AG08395 (cell line): ENCODE measurements at places on chromosomes 4 and X.

DNA sequence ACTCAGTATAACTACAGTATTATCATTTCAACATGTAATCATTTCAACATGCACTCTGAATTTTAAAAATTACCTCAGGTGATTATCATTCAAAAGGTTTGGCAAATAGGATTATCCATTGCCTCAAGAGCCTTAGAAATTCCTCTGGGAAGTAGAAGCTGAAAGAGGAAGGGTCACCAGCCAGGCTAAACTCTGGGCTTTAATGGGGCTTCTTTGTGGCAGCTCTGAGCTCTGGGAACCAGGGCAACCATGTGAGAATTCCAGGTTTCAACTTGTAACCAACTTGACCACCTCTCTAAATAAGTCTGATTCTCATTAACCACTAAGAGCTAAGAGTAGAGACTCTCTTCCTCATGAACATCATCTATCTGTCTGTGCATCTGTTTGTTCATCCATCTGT, 117.2 kb upstream of the MED14 start:
- DNase-seq: no peak

GRCh38 chr4:7201420-7202305, 9.3 kb downstream of the SORCS2 start:
- DNase-seq: no peak

GRCh38 chr4:185567381-185568376, 32.4 kb upstream of the PDLIM3 start:
- peak; percentile 20 for DNase-seq

DNA sequence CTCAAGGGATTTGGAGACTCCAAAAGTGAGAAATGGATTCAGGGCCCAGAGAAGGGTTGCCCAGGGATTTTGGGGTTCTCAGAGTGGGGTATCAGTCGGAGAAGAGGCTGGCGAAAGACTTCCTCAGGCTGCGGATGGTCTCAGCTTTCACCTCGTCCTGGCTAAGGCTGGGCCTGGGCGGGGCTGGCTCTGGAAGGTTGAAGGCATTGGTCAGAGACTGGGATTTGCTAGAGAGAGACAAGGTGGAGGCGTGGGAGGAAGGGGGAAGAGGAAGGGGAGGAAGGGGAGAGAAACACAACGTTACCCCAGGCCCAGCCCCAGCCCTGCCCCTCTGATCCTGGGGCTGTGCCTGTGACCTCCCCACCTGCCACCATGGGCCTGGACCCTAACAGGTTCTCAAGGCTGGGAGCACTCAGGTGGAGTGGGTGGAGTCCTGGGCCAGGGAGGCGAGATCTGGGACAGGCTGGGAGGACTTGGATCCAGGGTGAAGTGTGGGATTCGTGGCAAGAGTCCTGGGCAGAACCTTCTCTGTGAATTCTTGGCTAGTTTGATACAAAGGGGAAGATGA, 9.4 kb upstream of the TIMP1 start:
- no peak for DNase-seq

- DNase-seq: no peak
These were observed 157.1 kb downstream of the PDGFRA start for GRCh38 chr4:54386042-54386669.

DNA sequence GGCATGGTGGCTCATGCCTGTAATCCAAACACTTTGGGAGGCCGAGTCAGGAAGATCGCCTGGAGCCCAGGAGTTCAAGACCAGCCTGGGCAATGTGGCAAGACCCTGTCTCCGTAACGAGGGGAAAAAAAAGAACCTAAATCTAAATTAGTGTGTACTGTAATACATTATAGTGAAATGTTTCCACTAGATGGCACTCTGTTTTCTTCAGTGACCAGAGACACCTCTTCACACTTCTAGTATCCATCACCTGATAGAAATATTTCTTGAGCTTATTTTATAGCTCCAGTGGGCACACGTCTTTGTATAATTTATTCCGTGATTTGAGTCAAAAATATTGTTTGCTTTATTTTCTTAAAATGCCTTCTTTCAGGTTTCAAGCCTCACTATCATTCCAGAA, 600.9 kb upstream of the DIPK2B start:
- DNase-seq: no peak

DNA sequence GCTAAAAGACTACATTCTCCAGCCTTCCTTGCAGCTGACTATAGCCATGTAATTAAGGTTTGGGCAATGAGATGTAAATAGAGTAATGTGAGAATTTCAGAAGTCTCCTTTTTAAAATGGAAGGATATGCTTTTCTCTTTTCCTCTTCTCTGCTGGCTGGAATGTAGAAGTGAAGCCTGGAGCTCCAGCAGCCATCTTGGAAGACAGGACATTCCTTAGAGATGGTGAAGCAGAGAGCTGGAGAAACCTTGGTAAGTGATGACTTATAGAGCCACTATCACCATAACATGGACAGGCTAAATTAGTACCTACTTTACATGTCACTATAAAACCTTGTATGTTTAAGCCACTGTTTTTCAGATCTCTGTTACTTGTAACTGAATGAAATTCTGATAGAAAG, 48.0 kb downstream of the RASL11B start:
- no peak for DNase-seq

- no peak for DNase-seq
These were observed 477.7 kb downstream of the PDGFC start for GRCh38 chr4:156493858-156494257.

DNA sequence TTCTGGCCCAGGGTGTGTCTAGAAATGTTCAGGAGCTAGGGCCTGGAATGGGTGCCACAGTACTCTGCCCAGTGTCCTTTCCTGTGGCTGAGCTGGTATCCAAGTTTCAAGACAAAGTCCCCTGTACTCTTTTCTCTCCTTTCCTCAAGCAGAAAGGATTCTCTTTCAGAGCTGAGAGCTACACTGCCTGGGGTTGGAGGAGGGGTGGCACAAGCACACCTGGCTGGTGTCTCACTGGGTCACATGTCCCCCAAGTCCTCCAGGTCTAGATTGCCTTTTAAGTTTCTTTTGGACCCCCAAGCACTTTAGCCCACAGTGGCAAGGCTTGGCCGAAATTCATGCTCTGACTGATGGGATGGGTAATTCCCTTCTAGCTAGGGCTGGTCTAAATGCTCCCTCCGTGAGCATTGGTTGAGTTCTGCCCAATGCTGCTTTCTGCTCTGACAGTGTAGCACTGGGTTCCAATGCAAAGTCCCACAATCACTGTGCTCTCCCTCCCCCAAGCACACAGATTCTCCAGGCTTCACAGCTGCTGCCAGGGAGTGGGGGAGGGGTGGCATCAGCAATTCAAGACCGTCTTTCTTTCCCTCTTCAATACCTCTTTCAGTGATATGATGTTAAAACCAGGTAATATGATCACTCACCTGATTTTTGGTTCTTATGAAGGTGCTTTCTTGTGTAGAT, 47.8 kb downstream of the BEX3 start:
- DNase-seq: no peak

- DNase-seq: no peak
These were observed 11.7 kb upstream of the QRFPR start for GRCh38 chr4:121392426-121393086.

DNA sequence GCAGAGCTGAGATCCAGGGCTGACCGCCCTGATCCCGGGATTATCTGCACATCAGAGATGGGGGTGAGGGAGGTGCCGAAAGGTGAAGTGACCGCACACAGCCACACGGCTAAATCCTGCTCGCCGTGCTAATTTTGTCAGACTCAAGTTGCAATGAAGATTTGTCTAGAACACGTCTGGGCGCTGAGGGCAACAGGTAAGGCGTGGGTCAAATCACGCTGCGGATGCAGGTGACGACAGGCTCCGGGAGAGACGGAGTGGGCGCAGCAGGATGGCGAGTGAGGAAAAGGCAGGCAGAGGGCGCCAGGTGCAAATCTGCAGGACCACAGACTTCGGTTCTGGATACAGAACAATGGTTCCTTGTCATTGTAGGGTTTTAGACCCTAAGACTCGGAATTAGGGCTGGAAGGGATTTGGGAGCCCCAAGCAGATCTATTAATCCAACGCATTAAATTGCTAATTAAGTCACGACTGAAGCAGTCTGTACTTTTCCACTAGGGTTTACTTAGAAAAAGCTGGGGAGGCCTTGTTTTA, 1.9 kb upstream of the TBC1D14 start:
- no peak for DNase-seq

DNA sequence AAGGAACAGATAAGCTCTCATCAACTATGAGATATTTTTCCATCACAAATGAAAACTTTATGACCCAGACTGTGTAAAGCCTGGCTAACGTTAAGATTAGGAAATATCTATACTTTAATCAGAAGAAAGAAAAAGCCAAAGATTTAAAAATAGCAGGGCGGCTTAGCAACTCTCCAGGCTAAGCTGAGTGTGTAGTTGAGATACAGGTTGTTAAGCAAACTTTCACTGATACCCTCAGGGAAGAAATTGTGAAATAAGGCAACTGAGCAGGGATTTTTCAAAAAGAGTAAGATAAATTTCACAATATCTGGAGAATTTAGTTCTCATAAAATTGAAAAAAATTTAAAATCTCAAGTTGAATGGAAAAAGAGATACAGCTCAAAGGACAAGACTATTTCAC, 382.0 kb downstream of the RAPGEF2 start:
- DNase-seq: no peak

- no peak for DNase-seq
These were observed 170.3 kb downstream of the DHRSX start for GRCh38 chrX:2330487-2330886.

- no peak for DNase-seq
These were observed 394.0 kb upstream of the IGFBP7 start for GRCh38 chr4:57504139-57504538.

DNA sequence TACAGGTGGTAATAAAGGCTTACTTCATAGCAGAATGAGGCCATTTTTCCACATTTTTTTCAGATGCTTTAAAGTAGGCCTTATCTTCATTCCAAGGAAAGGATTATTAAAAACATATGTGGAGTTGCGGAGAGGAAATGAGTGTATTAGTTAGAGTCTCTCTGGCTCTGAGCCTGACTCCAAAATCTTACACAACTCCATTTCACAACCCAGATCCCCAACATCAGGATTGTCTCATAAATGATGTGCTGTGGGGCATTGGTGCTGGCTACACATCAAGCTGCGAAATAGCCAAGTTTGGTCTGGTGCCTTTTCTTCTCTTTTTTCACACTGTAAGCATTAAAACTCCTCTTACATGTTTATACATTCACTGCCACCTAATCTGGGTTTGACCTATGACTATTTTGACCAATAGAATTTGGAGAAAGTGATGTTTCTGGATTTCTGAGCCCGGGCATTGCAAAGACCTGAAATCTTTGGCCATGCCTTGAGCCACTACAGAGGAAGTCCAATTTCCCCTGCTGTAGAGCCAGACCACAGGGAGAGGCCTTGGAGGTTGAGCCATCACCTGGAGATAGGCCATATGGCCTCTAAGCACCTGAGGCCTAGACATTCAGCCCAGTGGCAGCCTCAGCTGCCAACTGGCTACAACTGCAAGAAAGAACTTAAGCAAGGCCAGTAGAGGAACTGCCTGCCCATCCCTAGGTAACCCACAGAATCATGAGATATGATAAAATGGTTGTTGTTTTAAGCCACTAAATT, 16.7 kb upstream of the SOD3 start:
- peak; percentile 88 for DNase-seq

- no peak for DNase-seq
These were observed 28.5 kb downstream of the PTTG2 start for GRCh38 chr4:37988670-37989069.

GRCh38 chr4:138291431-138291830, 49.3 kb upstream of the SLC7A11 start:
- DNase-seq: no peak

DNA sequence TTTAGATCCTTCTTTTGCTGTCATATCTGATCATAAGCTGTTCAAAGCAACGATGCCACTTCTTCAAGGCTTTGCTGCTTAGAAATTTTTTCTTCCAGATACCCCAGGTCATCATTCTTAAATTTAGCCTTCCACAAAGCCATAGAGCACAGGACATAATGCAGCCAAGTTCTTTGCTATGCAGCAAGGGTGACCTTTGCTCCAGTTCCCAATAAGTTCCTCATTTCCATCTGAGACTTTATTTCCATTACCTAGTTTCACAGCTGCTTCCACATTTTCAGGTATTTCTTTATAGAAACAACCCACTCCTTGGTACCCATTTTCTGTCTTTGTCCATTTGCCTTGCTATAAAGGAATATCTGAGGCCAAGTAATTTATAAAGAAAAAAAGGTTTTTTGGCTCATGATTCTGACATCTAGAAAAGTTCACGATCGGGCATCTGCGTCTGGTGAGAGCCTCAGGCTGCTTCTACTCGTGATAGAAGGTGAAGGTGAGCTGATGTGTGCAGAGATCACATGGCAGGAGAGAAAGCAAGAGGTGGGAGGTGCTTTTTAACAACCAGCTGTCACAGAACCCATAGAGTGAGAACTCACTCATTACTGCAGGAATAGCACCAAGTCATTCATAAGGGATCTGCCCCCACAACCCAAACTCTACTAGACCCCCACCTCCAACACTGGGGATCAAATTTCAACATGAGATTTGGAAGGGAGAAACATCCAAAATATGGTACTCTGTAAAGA, 11.8 kb upstream of the TASL start:
- DNase-seq: no peak

DNA sequence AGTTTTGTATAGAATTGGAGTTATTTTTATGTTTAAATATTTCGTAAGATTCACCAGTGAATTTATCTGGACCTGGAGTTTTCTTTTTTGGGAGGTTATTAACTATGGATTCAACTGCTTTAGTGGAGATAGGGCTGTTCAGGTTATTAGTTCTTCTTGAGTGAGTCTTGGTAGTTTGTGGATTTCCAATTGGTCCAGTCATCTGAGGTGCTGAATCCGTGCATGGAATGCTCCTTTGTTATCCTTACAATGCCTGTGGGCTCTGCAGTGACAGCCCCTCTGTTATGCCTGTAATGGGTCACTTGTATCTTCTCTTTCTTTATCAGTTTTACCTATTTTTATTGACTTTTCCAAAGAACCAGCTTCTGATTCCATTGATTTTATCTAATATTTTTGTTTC, 15.4 kb upstream of the NKX1-1 start:
- DNase-seq: no peak

GRCh38 chr4:107997794-107998193, 8.1 kb downstream of the HADH start:
- no peak for DNase-seq

- DNase-seq: peak; percentile 82
These were observed 94.4 kb downstream of the SOWAHB start for GRCh38 chr4:76803522-76803921.

DNA sequence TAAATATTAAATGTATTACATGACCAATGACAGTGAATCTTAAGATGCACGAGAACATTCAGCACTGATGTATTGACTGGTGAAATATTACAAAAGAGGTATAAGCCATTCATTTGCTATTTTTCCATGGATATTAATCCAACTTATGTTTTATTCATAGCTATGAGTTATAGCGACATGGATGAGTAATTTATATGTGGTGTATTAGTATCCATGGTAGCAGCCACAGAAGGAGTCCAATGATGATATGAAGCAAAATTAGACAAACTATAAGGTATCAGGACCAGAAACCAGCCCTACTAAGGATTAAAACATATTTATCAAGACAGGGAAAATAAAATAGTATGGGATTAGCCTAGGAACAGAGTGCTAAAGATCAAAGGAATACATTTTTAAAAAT, 50.7 kb downstream of the THAP9 start:
- no peak for DNase-seq

GRCh38 chrX:145881175-145881995, 63.8 kb downstream of the SLITRK2 start:
- no peak for DNase-seq

- no peak for DNase-seq
These were observed 57.9 kb upstream of the SPRY1 start for GRCh38 chr4:123338715-123339114.

GRCh38 chrX:100883654-100884053, 9.5 kb upstream of the NOX1 start:
- no peak for DNase-seq
